Muscle of back (tissue), 13 donors: ENCODE measurements at places on chromosomes 5 and 9. TPM values are rescaled to one million over a fixed set of nuclear protein-coding genes. Genes with fewer than 3 reads are reported as not detected.

Gene TERT
- not detected for polyA plus RNA-seq

Gene PCDHGC4
- 0.93 TPM for polyA plus RNA-seq

Gene GMCL2
- not detected for polyA plus RNA-seq

Gene OBP2B
- polyA plus RNA-seq, result not detected

GRCh38 chr5:59584858-59585846 lies 308.4 kb downstream of the PDE4D start:
- DNase-seq, result no peak

- DNase-seq, result no peak
Observed at GRCh38 chr9:124708633-124709291, 62.3 kb downstream of the NR6A1 start.

DNA sequence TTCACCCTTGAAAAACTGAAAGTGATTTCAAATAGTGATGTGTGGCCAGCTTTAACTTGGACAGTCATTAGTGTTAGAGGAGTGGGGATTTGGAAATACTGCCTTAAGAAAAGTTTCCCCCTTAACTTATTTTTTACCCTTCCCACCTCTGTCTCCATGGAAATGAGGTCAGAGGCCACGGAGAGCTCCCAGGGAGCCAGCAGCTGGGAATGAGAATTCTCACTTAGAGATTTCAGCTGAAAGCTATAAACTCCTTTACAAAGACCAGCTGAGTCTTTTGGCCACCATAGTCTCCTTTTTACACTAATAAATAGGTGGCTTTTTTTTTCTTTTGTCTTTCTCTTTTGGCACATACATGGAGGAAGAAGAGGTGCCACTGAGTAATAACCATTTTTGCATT lies 45.7 kb upstream of the PIK3R1 start:
- DNase-seq, result peak; percentile 80
